ENCODE measurements at places on chromosomes 4 and X.

- no peak for DNase-seq
These were observed 220.7 kb downstream of the ANTXR2 start for GRCh38 chr4:79852305-79852730.

DNA sequence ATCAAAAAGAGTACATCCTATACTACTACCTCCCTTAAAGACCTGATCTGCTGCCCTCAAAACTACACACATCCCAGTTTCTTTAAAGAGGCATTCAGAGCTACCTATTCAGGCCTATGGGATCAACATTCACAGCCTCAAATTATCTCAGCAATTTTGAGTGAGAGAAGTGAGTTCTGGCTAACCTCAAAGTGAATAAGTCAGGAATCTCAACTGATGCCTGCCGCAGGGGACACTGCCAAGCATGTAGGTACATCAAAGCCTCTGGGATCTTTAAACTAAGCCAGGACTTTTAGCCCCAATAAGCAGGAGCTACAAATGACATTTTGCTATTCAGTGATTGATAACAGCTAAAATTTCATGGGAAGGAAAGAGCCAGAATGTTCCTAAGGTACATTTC lies 11.6 kb downstream of the GRPR start:
- no peak for DNase-seq

DNA sequence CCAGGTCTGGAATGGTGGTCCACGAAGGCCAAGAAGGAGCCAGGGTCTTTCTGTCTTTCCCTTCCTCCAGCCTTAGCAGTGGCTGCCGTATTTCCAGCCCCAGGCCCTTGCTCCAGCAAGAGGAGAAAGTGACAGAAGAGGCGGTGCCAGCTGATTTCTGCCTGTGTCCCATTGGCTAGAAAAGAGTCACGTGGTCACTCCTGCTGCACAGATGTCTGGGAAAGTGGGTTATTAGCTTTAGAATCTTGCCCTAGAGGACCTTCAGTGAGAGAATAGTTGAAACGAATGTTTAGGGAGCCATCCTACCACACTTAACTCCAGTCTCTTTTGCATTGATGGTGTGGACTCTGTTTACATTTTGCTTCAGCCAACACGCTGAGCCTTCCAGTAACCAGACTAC lies 99.3 kb upstream of the BCOR start:
- DNase-seq: no peak

DNA sequence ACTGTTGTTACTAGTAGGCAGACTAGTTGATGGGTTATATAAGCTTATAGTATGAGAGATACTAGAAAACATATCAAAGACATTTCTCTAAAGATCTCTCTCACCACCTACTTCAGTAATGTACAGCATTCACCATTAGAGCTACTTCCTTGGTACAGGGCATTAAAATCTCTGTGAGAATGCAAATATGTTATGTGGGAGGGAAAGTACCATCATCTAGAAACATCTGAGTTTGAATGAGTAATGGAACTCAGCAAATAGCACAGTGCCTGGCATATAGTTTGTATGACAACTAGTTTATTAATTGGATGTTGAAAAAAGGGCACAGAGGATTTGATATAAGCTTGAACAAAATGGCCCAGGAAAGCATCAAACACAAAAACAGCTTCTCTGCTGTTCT lies 211.1 kb downstream of the GLUD2 start:
- DNase-seq: no peak

DNA sequence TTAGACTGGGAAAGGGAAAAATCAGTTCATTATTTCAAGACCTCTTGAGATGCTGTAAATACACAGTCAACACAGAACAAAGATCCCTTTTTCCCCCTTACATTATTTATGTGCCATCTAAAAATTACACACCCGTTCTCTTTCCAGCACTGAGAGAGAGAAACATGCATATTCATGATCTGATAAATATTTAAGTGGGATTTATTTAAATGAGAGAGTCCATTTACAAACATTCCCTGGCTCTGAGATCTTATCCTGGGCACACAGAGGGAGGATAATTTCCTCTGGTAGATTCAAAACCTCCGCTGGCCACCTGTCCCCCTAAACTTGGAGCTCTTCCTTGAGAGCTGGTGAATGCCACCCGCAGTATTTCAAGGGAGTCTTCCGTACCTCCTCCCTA lies 88.6 kb downstream of the GRIA3 start:
- no peak for DNase-seq

DNA sequence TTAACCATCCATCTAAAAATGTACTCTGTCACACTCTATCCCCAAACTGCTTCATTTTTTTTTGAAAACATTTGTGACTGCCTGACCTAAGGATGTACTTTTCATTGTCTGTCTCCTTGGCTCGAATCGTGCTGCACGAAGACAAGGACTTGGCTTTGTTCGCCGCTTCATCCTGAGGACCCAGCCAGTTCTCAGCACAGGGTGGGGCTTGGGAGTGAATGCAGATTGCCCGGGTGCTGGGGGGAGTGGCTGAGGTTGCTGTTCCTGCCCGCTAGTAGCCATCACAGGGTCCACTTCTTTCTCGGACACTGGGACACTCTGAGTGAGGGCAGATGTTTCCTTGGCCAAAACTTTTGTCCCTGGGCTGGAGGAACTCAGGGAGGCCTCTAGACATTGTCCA lies 70.1 kb upstream of the CLCN4 start:
- DNase-seq: no peak

- no peak for DNase-seq
These were observed 16.0 kb upstream of the MXD4 start for GRCh38 chr4:2277956-2278355.

GRCh38 chr4:38661371-38661770 lies 2.6 kb upstream of the KLF3 start:
- no peak for DNase-seq

DNA sequence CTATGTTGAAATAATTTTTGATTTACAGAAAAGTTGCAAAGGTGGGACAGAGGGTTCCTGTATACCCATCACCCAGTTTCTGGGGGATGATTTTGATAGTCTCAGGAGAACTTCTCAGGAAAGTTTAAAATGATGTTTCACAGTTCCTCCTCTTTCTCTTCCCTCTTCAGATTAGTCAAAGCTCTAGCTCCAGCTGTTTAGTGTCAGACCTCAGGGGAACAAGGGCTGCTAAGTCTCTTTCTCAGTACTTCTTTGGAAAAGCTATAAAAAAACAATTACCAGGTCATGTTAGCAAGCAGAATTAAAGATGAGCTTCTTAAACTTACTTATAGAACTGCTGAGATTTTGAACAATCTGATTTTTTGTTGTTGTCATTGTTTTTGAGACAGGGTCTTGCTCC lies 12.2 kb downstream of the IL13RA1 start:
- no peak for DNase-seq

- no peak for DNase-seq
These were observed 55.0 kb upstream of the PRDM5 start for GRCh38 chr4:120977435-120977997.

- DNase-seq: no peak
These were observed 187.7 kb upstream of the HCCS start for GRCh38 chrX:10923466-10923865.

DNA sequence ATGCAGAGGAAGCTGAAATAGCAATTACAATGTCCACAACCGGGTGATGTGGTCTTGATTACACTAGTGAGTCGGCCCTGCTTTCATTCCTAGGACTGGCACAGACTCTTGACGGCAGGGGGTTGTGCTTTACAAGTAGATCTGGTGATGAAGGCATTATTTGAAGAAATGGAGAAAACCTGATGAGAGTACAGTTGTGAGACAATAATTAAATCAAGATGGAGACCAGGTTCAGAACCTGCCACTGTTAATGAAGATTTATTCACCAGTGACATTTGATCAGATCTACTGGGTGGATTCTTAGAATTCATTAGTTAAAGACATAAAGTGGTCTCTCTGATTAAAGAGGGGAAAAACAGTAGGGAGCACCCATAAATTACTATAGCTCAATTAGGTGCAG lies 747.2 kb downstream of the STPG2 start:
- DNase-seq: no peak

- no peak for DNase-seq
These were observed 3.5 kb upstream of the TAB3 start for GRCh38 chrX:30892591-30892990.

DNA sequence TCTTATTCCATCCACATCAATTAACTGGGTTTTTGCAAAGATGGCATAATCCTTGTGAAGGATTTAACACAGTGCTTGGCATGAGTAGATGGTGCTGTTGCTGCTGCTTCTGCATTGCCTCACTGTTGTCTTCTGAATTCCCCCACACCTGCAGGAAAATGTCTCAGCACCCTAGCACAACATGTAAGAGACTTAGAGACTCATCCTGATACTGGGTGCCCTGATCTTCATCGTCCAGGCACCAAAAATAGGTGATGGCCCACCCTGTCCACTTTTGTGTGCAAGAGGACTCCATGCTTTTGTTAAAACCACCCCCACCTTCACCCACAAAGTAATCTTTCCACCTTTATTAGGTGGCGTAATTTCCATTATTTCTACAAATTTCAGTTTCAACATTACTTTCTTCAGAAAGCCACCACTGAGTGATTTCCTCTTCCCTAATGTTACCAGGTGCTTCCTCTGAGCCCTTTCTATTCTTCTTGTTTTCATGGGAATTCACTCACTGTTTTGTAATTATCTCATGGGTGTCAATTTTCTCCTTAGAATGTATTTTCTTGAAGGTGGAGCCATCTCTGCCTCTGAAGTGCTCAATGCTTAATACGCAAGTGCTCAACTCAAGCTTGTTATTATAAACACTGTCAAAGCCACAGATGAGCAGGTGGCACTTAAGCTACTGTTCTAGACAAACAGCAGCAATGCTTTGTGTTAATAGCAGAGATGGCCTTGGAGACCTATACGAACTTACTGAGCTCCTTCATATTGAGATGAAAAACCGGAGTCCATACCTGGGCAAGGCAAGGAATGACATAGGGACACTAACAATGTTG lies 89.5 kb downstream of the HS3ST1 start:
- DNase-seq: no peak

DNA sequence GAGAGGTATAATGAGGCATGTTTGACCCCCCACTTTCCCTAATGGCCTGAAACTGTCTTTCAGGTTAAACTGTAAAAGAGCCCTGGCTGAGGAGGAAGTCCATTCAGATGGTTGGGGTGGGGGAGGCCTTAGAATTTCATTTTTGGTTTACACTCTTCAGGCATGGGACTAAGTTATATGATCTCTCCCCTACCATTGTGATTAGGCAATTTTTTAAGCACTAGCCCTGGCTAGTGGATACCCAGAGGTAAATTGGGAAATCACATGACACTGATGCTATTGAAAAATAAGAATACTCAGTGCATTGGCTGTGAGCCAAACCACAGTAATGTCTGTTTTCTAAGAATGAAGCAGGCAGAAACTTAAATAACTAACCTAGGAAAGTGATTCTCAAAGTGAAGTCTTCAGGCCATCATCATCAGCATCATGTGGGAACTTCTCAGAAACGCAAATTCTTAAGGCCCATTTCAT lies 149.7 kb downstream of the RRAGB start:
- no peak for DNase-seq

DNA sequence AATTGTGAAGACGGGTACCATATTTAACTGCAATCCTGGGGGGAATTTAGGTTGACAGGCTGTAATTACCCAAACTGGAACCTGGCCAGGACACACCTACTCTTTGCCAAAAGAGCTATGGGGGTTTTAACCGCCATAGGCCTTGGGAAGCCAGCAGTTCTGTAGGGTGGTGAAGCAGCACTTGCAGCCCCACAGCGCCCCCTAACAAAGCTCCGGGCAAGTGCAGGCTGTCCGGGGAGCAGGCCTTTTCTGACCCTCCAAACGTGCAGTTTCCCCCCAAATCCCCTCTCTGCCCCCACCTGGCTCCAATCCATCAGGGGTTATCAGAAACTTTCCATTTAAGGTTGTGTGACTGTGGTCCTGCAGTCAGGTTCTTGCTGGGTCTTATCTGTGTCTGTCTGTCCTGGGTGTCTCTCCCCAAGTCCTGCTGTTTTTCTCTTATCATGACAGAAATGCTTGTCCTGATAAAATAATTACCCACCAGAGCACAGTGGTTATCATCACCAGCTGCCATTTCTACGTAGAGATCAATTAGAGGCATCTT lies 350.9 kb downstream of the MID1IP1 start:
- no peak for DNase-seq

DNA sequence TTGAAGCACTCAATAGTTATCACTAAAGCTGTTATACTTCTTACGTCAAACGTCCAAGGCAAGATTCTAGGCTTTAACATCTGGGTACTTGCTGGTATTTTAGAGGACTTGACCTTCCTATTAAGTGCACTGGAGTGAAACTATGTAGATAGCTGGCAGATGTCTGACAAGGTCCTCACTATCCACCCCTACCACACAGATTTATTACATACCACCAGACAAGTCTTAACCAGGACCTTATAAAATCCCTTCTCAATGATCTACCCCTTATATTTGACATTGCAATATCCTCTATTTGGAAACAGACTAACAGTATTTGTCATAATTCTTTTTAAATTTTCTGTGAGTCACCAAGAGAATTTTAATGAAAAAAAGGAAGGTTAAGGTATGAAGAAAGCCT lies 78.8 kb downstream of the PDGFC start:
- no peak for DNase-seq

GRCh38 chrX:117752745-117753144 lies 363.9 kb downstream of the KLHL13 start:
- no peak for DNase-seq

- DNase-seq: no peak
These were observed 197.3 kb downstream of the CFAP299 start for GRCh38 chr4:80532674-80533333.

DNA sequence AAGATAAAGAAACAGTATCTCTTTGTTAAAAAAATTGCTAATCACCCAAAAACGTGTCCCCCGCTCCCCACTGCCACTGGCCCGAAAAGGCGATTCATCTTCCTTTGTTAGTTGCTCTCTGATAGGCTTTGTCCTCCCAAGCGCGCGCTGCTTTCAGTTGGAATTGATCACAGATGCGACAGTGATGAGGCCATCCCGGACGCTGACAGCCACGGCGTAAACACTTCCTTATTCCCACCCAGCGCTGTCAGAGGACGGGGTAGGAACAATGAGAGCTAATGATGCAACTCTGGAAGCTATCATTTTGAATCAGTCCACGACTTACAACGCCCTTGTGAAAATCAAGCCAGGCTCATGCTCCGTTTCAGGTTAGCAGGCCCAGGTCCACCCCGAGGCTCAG lies 21.4 kb downstream of the SOD3 start:
- DNase-seq: no peak

DNA sequence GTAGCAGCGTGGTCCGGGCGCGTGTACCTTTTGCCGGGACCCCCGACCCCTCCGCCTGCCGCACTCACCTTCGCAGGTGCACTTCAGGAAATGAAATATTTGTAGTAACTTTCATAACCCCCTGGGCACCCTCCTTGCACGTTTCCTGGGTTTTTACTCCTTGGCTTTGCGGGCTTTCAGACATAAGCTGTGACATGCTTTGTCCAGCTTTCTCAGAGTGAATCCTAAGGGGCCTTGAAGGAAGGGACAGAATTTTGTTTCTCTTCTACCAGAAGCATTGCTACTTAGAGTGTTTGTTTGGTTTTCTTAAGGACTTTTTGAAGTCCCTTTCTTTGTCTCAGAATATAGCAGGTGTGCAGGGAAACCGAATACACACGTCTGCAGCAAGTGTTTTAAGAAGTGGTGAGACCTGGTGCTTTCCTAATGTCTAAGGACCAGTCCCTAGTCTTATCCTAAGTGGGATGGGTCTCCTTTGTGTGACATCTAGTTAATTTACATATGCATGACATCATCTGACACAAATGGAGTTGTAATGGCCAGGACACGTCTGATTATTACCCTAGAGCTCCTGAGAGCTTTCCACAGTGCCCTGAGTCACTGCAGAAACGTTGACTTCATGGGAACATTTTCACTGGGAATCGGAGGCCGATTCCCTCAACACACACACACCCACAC lies 1.3 kb downstream of the FAM149A start:
- DNase-seq: no peak

- DNase-seq: no peak
These were observed 207.3 kb upstream of the CLNK start for GRCh38 chr4:10891866-10892265.
